Naive B cell (primary cell): ENCODE measurements at places on chromosomes 1 and 21. TPM values are rescaled to one million over a fixed set of nuclear protein-coding genes. Genes with fewer than 3 reads are reported as not detected.
A peak's percentile ranks its signal among the peaks of the same experiment; 100 is the strongest.

AADACL3 gene
- not detected for polyA plus RNA-seq

DNA sequence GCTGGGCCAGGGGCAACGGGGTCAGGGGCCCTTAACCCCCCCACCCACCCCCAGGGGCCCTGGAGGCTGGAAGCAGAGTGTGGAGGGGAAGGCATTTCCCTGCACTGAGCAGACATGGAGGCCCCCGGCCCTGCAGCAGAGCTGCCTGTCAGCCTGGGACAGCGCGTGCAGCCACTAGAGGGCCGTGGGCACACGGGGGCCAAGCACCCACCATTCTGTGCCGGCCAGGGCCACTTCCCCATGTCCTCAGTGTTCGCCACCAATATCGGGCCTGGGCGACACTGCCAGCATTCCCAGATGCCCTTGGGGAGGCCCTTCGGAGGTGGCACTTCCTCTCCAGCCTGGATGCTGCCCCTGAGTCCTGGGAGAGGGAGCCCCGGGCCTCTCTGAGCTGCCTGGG, 23.2 kb upstream of the ARHGEF16 start:
- no peak for DNase-seq

- peak; percentile 60 for DNase-seq
These were observed at the start of gene SORT1 for GRCh38 chr1:109397581-109398342. Gene SORT1, minus strand, starts transcription at chr1:109397918. Its CDS starts 26 bp downstream, at chr1:109397892.

DNA sequence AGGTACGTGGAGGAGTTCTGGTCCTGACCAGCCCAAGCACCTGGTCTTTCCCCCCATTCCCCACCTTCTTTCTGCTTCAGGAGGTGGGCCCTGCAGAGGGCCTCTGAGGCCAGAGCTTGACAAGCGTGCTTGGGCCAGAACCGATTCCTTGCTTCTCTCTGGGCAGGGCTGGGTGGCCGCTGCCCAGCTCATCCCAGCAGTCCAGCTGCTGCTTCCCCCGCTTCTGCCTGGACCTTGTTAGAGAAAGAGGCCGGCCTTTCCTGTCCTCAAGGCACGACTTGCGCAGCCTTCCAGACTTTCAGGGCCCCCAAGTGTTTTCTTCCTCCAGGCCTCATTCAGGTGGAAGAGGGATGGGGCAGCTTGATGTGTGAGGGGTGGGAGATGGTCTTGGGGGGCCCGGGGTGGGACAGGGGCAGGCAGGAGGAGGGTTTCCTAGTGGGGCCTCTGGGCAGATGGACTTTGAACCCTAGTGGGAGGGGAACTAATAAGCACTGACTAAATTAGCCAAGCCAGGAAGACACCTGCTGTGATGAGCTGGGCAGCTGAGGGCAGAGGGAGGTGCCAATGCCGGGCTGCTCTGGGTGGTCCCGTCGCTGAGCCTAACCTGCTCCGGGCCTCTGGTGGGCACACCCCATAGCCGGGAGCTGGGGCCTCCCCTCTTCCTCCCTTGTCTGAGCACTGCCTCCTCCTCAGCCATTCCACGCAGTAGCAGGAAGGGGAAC, 36.5 kb downstream of the ARHGEF10L start:
- DNase-seq: no peak

GRCh38 chr1:155011004-155011416, 8.4 kb downstream of the ZBTB7B start:
- DNase-seq: no peak

- DNase-seq: peak; percentile 22
These were observed 42.3 kb upstream of the NFASC start for GRCh38 chr1:204828352-204828850.

DNA sequence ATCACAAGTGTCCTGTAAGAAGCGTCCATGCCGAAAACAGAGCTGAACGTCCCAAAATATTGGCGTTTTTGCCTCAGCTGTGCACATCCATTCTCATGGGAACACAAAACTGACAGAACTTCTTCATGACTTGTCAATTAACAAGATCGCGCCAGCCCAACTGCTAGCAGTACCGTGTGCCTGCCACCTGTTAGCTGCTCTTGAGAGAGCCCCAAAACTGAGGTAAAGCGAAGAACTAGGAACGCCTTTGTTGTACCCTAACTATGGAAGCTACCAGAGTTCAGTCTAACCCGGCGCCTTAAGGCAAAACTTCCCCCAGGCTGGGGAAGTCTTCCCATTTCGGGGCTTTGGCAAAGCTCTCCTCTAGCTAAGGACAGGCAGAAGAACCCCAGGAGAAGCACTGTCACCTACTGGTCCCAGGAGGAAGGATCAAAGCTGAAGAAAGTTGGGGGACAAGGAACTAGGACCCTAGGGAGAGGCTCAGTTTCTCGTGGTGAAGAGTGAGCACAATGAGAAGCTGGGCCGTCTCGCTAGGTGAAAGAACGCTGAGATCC, 719 bp downstream of the EYA3 start:
- DNase-seq: no peak

PLA2G2C gene
- polyA plus RNA-seq: not detected

DNA sequence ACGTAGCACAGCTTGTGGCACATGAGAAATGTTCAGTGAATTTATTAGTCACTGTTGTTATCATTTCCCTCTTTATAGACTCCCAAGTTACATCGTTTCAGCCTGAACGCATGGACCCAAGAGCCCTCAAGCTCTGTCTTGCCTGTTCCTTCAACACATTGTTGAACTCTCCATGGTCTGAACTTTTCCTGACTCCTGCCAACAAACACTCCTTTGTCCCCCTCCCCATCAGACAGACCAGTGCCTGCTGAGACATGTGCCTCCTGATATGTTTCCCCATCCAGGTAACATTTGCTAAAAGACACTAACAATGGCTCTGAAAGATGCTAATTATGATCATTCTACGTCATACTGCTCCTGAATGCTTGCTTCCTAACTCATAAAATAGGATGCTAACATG, 108.7 kb upstream of the NFIA start:
- no peak for DNase-seq

DAP3 gene
- polyA plus RNA-seq: 78.0 TPM

GRCh38 chr1:234928642-234929041, 200.0 kb downstream of the TOMM20 start:
- DNase-seq: no peak

- no peak for DNase-seq
These were observed 20.4 kb downstream of the RNF223 start for GRCh38 chr1:1053682-1054081.

DNA sequence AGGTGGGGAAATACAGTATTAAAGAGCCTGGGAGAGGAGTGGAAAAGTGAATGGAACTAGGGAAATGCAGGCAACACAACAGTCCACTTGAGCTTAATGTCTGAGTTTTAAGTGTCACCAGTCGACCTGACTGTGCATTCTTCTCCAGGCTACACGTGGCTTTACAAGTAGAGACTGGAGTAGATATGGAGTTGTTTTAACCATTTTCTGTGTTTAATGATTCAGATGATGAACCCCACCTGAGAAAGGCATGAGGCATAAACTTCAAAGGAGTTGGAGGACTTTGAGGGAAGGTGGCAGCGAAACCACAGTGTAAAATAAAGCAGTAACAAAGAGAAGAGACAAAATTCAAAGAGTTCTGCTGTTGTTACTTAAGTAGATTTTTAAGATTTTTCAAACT, 12.6 kb downstream of the FUBP1 start:
- no peak for DNase-seq

- DNase-seq: no peak
These were observed 5.2 kb upstream of the RERE start for GRCh38 chr1:8822373-8823294.

DNA sequence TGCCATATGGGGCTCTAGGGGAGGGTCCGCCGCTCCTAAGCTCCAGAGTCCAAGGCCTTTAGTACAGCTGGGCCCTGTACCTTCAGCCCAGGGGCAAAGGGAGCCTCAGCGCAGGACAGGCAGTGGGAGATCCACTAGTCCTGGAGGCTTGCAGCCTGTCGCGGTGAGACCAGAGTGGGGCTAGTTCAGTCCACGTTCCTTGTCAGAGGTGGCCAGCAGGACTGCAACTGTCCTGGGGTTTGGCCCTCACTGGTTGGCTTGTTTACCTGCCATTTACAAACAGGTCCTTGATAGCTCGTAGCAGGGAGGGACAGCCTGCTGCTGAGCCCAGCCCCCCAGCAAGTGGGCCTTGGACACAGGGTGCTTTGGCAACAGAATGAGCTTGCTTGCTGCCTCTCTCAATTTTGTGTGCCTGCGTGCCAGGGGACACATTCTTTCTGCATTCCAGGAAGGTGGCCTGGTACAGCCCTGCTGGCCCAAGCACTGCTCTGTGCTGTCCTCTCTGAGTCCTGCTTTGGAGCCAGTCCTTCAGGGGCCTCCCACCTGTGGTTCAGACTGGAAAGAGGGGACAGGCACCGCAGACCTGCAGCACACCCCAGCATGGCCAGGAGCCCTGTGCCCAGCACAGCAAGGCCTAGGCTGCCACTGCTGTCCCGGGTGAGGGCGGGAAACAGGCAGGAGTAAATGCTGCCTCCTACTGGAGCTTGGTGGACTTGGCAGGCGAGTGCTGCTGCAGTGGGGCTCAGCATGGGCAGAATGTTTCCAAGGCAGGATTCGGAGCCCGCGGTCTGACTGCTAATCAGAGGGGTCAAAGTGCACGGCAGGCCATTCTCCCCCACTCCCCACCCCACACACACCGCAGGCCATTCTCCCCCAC, 15.2 kb downstream of the H6PD start:
- no peak for DNase-seq

DNA sequence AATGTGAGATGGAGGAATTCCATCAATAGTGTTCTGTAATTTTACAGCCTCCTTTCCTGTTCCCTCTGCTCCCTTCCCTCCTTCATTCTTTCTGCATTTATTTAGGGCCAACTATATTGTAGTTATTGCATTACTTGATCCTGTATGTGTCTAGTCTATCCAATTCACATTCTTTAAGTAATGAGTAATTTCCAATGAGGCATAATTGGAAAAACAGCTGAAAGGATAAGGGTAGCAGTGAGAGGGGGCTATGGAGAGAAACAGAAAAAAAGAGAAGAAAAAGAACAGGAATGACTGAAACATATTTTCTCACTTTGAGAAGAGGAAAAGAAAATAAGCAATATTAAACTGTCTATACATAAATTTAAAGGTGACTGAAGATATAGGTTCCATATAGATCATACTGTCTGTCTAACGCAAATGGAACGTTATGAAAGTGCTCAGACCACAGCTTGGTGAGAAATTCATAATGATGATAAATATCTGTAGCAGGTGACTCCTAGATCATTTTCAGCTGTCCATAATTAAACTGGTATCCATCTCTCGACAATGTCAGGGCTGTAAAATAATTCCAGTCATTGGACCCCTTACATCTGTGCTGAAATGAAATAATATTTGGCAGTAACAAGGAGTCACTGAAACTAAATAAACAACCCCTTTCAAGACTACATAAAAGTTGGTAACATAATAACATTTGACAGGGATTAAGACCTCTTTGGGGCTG, 61.8 kb downstream of the SPAG17 start:
- DNase-seq: no peak

- DNase-seq: peak; percentile 44
These were observed 79.3 kb upstream of the LYST start for GRCh38 chr1:235945775-235946570.

GRCh38 chr1:32886828-32887414, 630 bp downstream of the HPCA start:
- DNase-seq: no peak

GRCh38 chr1:58084266-58084665, 462.3 kb downstream of the OMA1 start:
- DNase-seq: no peak

ARMH1 gene
- polyA plus RNA-seq: 20.0 TPM

OR10J5 gene
- polyA plus RNA-seq: not detected

ABCA4 gene
- polyA plus RNA-seq: not detected

DNA sequence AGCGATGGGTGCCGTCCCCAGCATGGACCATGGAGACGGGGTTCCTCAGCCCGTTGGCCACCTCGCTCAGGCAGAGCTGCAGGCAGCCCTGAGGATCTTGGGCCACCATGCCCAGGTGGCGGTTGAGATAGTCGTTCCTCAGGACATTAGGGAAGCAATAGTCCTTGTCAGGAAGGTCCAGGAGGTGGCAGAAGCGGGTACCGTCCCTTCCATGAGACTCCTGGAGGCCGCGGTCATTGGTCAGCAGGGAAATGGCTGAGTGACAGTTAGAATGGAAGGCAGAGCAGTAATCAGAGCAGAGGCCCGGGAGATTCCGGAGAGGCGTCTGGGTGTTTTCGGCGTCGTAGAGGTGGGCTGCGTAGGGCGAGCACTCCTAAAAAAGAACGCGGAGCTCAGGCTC, 4.1 kb downstream of the HHIPL2 start:
- no peak for DNase-seq

PRMT6 gene
- polyA plus RNA-seq: 18.2 TPM

- DNase-seq: no peak
These were observed 47.0 kb upstream of the MPC2 start for GRCh38 chr1:167983797-167984420.

GRCh38 chr1:167221738-167222610, 1.3 kb downstream of the POU2F1 start:
- DNase-seq: peak; percentile 80

DNA sequence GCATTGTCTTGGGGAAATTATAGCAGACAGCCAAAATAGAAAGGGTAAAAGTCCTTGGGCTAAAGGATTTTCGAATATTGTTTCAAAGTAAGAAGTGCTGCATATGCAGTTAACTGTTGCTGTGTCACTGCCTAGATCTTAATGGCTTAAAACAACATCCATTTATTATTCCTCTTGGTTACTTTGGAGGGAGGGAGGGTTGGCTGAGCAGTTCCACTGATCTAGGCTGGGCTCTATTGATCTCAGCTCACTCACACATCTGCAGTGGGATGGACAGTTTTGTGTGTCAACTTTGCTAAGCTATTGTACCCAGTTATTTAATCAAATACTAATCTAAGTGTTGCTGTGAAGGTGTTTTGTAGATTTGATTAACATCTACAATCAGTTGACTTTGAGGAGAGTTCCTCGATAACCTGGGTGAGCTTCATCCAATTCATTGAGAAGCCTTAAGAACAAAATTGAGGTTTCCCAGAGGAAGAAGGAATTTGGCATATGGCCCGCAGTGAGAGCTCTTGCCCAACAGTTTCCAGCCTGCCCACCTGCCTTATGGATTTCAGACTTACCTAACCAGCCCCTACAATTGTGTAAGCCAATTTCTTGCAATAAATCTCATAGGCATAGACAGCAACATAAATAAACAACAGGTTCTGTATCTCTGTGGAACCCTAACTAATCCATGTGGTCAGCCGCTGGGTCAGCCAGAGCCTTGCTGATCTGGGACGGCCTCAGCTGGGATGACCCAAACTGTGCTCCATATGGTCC, 187.3 kb downstream of the AK5 start:
- no peak for DNase-seq

- DNase-seq: no peak
These were observed 46.4 kb downstream of the ELF3 start for GRCh38 chr1:202056644-202057334.
